ENCODE measurements at places on chromosomes 2 and 18. TPM values are rescaled to one million over a fixed set of nuclear protein-coding genes. Genes with fewer than 3 reads are reported as not detected.

GRCh38 chr18:4444306-4444705 lies 10.8 kb downstream of the DLGAP1 start:
- DNase-seq: no peak

GRCh38 chr2:6355886-6356761 lies 509.6 kb downstream of the CMPK2 start:
- DNase-seq: no peak

Gene ARPC2
- 243 TPM for total RNA-seq

GRCh38 chr2:104412384-104412783 lies 441.5 kb upstream of the POU3F3 start:
- no peak for DNase-seq

Gene NDC80
- 1.3 TPM for total RNA-seq

Gene STON1
- total RNA-seq: 55.3 TPM

DNA sequence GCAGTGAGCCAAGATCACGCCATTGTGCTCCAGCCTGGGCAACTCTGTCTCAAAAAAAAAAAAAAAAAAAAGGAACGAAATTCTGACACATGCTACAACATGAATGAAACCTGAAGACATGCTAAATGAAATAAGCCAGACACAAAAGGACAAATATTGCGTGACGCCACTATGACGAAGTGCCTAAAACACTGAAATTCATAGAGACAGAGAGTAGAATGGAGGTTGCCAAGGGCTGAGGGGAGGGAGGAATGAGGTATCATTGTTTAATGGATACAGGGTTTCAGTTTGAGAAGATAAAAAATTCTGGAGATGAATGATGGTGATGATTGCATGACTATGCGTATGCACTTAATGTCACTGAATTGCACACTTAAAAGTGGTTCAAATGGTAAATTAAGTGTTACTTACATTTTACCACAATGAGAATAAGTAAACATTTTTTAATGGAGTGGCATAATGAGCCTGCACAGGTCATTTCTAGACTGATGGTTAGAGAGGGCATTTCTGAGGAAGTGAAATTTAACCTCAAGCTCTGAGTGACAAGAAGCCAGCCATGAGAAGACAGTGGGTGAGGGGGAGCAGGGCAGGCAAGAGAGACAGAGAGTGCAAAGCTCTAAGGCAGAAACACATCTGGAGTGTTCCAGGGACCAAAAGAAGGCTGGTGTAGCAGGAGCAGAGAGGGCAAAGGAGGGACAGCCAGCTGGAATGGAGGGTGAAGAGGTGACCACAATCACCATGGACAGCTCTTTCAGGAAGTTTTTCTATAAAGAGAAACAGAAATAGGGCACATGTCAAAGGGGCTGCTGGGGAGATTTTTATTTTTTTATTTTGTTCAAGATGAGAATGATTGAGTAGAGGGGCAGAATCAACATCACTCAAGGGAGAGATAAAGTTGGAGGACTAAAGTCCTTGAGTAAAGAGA lies 20.6 kb upstream of the EXOC6B start:
- no peak for DNase-seq

Gene PTPN18
- total RNA-seq: 44.7 TPM

GRCh38 chr2:42090216-42090615 lies 42.4 kb downstream of the PKDCC start:
- DNase-seq: no peak

- no peak for DNase-seq
Observed at GRCh38 chr2:45755585-45756335, 104.3 kb downstream of the PRKCE start.

GRCh38 chr2:85091838-85092237 lies 41.4 kb upstream of the TCF7L1 start:
- no peak for DNase-seq

Gene NEU4
- not detected for total RNA-seq

- no peak for DNase-seq
Observed at GRCh38 chr2:235127931-235128330, 176.1 kb downstream of the SH3BP4 start.

DNA sequence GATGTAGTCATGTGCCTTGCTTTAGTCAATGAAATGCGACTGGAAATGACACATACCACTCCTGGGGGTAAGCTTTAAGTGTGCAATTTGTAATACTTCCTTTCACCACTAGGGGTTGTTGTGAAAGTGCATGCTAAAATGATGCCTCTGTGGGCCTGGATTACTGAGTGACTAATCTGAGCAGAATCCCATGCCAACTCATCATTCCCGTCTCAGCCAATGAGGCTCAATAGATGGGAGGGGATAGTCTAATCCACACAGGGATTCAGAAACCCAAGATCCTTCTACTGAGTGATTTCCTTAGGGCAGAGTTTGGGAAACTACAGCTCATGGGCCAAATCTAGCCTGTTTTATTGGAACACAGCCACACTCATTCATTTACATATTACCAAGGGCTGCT lies 54.0 kb downstream of the HRH4 start:
- no peak for DNase-seq

- no peak for DNase-seq
Observed at GRCh38 chr18:79680100-79680879, 687 bp downstream of the CTDP1 start.

DNA sequence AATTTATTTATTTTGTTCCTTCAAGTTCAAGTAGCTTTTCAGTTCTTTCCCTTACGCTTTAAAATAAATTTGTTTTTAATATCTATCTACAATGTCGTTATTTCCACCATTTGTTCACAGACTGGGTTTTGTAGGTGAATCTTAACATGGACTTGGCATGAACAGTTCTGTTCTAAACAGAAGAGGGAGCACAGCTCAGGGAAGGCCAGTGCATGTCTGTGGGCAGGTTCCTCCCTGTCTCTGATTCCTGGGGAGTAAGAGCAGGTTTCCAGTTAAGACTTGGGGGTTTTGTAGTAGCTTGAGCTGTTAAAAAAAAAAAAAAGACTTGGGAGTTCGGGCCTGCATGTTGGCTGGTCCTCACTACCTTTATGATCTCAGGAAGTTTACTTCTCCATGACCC lies 11.1 kb downstream of the TTL start:
- no peak for DNase-seq

DNA sequence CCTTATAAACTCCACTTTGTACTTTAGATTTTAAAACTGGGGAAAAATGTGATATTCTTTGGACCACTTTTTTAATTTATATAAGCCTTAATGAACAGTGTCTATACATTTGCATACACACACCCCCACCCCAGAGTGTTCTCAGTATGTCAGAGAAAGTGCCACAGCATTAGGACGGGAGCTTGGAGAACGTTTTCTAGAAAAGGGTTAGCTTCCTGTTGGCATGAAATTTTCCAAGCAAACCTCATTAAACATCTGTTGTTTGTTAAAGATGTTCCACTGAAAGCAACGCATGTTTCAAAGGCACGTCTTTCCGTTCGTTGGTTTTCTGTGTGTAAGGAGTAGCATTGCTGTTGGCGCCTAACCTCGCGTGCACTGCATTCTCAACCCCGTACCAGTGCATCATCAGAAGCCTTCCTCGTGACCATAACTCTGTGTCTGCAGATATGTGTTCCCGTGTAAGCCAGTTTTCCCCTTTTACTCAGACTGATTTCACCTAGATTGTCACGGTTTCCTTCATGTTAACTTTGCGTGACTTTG lies 228.5 kb downstream of the ALPK2 start:
- DNase-seq: no peak

- DNase-seq: no peak
Observed at GRCh38 chr18:58674863-58675472, 3.7 kb downstream of the MALT1 start.

- no peak for DNase-seq
Observed at GRCh38 chr2:16650287-16651249, 15.1 kb downstream of the CYRIA start.

DNA sequence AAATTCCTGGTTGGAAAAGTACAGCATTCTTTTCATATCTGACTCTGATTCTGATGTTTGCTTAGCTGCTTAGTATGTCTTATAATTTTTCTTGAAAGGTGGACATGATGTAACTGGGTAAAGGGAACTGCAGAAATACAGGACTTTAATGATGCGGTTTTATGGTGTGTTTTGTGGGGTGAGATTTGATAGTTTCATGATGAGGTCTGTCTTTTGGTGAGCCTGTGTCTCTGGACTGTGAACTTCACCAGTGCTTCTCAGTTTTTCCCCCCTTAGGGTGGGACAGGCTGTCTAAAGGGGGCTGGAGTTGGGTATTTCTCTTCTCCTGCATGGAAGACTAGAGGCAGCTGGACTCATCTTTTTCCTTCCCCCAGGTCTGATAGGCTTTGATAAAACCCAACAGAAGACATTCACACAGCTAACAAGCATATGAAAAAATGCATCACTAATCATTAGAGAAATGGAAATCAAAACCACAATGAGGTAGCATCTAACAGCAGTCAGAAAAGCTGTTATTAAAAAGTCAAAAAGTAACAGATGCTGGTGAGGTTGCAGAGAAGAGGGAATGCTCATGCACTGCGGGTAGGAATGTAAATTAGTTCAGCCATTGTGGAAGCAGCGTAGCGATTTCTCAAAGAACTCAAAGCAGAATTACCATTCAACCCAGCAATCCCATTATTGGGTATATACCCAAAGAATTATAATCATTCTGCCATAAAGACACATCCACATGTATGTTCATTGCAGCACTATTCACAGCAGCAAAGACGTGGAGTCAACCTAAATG lies 77.6 kb downstream of the EPC2 start:
- no peak for DNase-seq

DNA sequence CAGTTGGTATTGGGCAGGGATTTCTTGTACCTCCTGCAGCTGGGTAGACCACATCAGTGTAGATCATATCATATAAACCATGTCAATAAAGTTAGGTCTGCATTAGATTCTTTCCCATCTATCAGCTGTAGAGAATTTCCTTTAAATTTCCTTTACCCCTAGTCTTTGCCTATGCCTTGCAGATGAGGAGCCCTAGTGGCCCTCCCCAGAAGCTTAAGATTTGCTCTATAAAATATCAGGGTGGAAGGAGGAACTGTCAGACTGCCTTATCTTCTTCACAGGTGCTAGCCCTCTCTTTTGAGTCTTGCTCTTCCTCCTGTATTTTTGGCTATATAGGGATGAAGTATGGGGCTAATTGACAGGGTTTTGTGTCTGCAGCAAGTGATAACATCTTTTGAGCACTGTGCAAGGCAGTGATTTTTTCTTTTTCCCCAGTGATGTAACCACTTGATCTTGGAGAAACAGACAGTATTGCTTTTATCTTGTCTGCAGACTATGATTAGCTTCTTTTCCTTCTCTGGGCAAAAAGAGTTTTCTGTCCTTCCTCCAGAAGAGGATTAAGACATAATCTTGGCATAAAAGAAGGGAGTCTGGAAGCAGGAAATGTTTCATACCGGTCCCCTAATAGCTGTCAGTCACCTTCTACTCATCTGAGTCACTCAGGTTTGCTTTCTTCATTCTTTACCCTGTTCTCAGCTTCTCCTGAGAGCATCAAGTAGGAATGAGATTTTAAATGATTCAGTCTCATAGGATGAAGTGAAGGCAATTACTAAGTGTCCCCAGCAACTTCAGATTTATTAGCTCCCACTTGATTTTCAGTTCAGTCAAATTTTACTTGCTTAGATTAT lies 286.4 kb downstream of the CDH19 start:
- DNase-seq: no peak

DNA sequence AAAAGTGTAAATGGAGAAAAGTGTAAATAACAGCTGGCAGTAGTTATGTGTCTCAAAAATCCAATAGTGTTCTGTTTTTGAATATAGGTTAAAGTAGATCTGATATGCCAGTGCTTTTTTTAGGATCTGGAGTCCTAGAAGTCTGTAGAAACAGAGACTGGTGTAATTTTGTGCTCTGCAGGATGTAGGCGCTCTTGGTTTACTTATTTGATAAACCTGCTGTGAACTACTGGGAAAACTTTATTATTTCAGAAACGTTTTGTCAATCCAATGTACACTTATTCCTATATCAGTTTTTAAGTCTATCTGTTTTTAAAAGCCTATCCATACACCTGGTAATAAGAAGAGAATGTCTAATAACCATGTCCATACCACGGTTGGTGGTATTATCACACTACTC lies 530.8 kb upstream of the ZNF804A start:
- DNase-seq: no peak

- DNase-seq: no peak
Observed at GRCh38 chr2:10412380-10412779, 35.7 kb downstream of the ODC1 start.

- no peak for DNase-seq
Observed at GRCh38 chr18:51651761-51652160, 454.3 kb upstream of the MEX3C start.

GRCh38 chr2:28528206-28528605 lies 32.3 kb downstream of the PLB1 start:
- no peak for DNase-seq

- no peak for DNase-seq
Observed at GRCh38 chr2:74944987-74945787, 13.3 kb upstream of the POLE4 start.

Gene DNAJC5G
- not detected for total RNA-seq

DNA sequence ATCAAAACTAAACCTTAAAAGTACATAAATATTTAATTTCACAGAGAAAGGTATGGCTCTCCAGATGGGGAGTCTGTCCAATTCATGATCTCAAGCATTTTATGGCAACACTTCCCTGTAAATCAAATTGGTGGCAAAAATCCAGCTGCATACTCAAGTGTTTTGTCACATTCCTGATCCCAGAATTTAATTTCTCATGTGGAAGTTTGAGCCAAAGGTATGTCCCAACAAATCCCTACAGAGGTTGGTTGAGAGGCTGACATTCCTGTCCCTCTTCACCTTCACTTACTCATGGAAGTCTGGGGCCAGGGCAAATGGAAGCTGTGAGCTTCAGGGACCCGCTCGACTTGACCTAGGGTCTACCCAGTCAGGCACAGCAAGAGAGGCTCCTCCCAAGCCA lies 17.7 kb downstream of the KLF7 start:
- DNase-seq: no peak

Gene SERPINB11
- not detected for total RNA-seq

DNA sequence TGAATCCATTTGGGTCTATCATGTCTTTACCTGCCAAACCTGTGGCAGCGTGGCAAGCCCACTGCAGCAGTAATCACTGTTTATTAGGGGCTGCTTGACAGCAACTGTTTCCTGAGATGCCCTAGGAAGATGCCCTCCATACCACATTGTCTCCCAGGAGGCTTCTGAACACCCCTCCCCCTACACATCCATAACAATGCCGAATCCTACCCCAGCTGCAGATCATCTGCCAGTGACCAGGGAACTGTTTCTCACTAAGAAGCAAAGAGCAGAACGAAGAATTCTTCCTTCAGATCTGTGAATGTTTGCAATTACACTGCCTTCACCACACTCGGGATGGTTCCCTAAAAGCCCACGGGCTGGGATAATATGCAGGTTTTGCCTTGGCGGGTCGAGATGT lies 127.8 kb downstream of the VIT start:
- DNase-seq: no peak

DNA sequence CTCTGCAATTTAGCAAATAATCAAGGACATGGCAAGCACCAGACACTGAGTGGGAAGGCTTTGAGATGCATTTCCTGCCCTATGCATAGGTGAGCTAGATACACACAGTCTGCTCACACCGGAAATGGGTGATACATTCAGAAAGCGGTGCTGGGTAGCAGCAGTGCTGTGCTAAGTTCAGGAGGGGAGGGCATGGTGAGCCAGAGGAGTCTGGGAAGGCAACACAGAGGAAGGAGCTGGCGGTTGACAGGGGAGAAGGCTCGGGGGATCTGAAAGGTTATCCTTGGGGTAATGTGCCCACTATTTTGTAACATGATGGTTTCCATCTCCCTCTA lies 57.4 kb upstream of the EPAS1 start:
- no peak for DNase-seq

GRCh38 chr2:29706171-29706720 lies 215.1 kb downstream of the ALK start:
- no peak for DNase-seq

Data from sciatic nerve (tissue), 2 donors.